ENCODE measurements at places on chromosomes 16 and 17.

DNA sequence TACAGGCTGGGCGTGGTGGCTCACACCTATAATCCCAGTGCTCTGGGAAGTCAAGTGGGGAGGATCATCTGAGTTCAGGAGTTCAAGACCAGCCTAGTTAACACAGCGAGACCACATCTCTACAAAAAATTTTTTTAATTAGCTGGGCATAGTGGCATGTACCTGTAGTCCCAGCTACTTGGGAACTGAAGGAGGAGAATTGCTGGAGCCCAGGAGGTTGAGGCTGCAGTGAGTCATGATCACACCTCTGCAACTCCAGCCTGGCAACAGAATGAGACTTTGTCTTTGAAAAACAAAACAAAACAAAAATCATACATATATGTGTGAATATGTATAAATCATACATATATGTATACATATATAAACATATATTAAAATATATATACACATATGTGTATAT lies 54.1 kb upstream of the MARCHF10 start:
- DNase-seq, result no peak

DNA sequence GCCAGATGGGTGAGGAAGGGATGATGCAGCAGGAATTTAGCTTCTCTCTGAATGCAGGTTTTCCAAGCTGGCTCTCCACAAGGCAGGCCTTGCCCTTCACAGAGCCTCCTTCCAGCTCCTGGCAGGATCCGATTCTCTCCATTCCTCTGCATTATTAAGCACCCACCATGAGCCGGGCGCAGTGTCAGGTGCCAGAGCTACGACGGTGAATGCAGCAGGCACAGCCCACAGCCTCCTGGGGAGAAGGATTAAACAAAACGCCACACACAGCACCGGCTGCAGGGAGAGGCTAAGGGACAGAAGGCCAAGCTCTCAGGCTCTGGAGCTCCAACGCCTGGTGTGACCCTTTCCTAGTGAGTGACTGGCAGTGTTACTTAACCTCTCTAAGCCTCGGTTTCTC lies 7.1 kb upstream of the MT2A start:
- DNase-seq, result no peak

DNA sequence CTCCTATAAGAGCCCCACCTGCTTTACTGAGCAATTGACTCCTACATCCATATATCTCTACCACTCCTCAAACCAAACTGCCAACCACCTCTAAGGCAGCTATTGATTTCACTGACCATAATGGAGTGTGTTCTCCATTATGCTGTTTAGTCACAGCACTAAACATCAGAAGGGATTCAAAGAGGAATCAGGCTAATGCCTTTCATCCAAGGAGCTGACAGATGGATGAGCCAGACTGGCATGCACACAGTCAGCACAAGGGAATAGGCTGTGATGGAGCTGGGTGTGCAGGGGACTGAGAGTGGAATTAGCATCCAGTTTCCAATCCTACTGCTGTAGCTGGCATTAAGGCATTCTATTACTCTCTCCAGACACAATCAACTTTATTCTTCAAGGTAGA lies 88.7 kb upstream of the CCL2 start:
- DNase-seq, result no peak

DNA sequence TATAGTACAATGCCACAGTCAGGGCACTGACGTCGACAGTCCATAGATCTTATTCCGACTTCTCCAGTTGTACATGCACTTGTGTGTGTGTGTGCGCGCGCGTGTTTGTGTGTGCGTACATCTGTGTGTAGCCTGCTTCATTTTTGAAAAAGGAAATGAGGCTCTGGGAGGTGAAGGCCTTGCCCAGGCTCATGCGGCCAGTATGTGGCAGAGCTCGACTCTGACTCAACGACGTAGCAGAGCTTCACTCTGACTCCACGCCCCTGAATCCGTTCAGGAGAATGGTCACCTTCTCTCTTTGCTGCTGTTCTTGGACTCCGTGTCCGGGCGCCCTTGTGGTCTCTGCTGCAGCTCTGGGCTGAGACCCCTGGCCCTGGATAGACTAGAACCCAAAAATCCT lies 81.6 kb upstream of the CIBAR2 start:
- no peak for DNase-seq

- no peak for DNase-seq
Measured at GRCh38 chr17:36188891-36189306, 7.7 kb downstream of the CCL3L1 start.

GRCh38 chr17:82041144-82041814 lies 3.8 kb upstream of the DCXR start:
- no peak for DNase-seq

GRCh38 chr17:35799942-35800341 lies 4.5 kb upstream of the MMP28 start:
- no peak for DNase-seq

GRCh38 chr17:73722165-73722564 lies 77.9 kb upstream of the SDK2 start:
- DNase-seq, result no peak

- no peak for DNase-seq
Measured at GRCh38 chr16:49419006-49419405, 45.4 kb downstream of the C16orf78 start.

DNA sequence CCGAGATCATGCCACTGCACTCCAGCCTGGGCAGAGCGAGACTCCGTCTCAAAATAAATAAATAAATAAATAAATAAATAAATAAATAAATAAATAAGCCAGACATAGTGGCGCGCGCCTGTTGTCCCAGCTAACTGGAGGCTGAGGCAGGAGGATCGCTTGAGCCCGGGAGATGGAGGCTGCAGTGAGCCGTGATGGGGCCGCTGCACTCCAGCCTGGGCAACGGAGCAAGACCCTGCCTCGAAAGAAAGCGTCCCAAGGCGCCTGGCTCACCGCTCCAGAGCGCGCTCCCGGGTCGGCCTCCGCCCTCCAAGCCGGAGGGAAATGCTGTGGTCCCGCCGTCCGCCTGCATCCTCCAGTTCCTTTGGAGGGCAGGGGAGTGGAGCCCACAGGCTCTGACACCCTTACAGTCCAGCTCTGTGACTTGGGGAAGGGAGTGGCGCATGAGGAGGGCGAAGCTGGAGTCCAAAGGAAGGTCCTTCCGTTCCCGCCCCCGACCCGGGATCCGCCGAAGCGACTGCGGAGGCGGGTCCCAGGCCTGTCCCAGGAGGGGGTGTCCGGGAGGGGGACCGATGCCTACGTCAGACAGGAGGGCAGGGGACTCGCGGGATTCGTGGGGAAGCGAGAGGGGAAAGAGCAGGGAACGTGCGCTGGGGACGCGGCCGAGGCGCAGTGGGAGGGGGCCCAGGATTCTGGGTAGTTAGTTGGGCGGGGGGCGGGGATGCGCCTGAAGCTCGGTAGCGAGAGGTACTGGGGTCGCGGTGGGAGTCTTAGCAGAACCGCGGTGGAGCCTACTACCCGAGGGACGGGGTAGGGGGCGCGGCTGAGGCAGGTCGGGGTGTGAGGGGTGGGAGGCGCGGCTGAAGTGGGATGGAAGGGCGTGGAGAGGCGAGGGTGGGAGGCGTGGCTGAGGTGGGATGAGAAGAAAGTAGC lies 8.4 kb upstream of the TRPV2 start:
- DNase-seq, result no peak

DNA sequence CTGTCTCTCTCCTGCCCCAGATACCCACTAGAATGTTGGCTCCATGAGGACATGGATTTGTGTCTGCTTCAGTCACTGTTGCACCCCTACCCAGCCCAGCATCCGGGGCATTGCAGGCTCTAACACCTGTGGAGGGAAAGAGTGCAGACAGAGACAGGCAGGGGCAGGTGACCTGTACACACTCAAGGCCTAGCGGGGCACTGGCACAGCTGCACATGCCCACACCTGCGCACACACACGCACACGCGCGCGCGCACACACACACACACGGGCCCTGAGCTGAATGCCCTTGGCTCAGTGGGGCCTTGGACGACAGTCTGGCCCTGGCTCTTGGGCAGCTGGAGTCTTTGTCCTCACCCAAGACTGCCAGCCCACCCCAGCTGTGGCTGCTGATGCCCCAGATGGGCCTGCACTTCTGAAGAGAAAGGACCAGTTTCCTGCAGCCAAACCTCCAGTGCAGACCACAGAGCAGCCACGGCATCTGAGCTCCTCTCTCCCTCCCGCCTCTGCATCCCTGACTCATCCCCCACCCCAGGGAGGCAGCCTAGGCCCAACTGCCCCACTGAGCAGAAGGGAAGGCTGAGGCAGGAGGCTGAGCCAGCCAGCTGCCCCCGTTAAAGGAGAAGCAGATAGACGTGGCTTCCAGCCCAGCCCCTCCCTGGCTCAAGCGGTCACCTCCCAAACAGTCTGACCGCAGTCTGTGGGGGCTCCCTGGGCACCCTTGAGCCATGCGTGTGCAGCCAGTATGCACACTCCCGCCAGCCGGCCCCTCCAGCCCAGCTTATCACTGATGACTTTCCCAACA lies 12.3 kb upstream of the RAI1 start:
- no peak for DNase-seq

DNA sequence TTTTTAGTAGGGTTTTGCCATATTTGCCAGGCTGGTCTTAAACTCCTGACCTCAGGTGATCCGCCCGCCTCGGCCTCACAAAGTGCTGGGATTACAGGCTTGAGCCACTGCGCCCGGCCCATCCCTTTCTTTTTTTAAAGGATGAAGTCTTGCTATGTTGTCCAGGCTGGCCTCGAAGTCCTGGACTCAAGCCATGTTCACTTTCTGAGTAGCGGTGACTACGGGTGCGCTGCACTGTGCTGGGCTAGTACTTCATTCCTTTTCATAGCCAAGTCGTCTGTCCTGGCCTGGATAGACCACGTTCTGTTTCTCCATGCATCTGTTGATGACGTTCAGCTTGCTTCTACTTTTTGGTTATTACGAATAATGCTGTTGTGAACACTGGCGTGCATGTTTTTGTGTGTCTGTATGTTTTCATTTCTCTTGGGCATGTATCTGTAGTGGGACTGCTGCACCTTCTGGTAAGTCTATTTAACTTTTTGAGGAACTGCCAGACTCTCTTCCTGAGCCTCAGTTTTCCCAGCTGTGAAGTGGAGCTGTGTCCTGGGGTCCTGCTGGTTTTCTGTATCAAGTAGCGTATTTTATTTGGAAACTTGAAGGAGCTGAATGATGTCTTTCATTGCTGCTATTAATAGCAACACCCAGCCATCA lies 40.0 kb upstream of the GSE1 start:
- DNase-seq, result no peak

DNA sequence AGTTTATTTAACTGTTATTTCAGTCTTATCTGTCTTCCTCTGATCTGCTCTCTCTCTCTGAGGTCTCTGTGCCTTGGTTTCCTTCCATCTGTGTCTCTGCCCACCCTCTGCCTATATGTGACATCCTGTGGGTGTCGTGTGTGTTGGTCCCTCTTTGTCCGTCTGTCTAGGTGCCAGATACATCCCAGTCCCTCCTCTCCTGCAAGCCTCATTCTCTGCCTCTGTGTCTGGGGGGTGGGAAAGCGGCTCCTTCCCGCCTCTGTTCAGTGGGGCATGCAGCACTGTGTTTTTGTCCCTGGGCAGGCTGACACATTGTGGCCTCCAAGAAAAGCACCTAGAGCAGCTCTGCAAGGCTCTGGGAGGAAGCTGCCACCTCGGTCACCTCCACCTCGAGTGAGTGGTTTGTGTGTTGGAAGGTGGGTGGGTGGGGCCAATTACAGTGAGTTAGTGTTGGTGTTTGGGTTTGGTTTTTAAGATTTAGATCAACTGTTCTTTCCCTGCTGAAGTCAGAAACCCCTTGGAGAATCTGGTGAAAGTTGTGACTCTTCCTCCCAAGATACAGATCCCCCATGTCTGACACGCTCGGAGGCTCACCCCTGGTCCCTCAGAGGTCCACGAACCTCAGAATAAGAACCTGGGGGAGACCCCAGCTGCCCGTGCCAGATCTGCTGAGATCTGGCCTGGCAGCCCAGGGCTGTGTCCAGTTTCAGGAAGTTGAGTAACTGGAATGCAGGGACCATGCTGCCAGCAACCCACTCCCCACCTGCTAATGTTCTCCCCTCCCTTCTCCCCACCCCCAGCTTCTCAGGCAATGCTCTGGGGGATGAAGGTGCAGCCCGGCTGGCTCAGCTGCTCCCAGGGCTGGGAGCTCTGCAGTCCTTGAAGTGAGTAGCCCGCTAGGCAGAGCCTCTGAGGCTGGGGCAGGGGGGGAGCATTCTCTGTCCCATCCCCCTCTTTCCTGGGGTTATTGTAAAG lies 50.9 kb upstream of the CPNE2 start:
- DNase-seq, result no peak

- DNase-seq, result no peak
Measured at GRCh38 chr17:62219221-62219899, 154.3 kb upstream of the MED13 start.

- no peak for DNase-seq
Measured at GRCh38 chr17:56648806-56649205, 55.3 kb downstream of the NOG start.

GRCh38 chr17:3966720-3967363 lies 2.6 kb upstream of the ATP2A3 start:
- no peak for DNase-seq

DNA sequence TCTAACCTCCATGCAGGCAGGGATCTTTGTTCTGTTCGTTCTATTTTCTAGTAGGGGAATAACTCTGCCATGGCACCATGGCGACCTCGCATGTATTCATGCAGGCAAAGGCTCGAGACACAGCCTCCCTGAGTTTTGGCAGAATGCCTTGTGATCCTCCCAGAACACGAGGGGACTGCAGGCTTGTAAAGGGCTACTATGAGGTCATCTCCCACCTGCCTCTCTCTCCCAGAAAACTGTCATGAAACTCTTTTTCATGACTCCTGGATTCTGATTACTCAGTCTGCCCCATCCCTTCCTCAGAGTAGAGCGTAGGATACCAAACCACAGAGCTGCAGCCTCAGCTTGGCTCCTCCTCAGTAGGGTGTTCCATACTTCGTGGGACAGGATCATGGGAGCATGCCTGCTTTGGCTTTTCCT lies 64.3 kb downstream of the IGF2BP1 start:
- no peak for DNase-seq

GRCh38 chr17:10183931-10184930 lies 14.2 kb downstream of the GAS7 start:
- no peak for DNase-seq

DNA sequence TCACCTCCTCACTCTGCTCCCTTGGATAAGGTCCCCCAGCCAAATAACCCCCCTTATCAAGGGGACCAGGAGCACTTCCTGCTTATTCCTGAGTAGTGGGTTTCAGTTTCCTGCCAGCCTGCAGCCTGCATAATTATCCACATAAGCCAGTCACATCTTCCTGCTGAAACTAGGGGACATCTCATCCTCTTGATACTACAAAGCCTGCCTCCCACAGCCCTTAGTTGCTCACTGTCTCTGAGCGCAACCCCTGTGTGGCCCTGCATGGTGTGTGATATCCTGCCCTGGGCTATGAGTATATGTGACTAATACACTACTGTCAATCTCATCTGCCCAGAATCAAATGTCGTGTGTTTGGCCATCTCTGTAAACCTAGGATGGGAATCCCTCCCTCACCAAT lies 8.0 kb upstream of the XYLT2 start:
- no peak for DNase-seq

GRCh38 chr16:57882792-57883191 lies 80.5 kb upstream of the KIFC3 start:
- DNase-seq, result no peak

- no peak for DNase-seq
Measured at GRCh38 chr16:72983241-72983640, 64.7 kb downstream of the ZFHX3 start.

Data from omental fat pad (tissue), 4 donors.